Left lung (tissue), 14 donors: ENCODE measurements at places on chromosomes 4 and X. TPM values are rescaled to one million over a fixed set of nuclear protein-coding genes. Genes with fewer than 3 reads are reported as not detected.

Gene HSFX2
- total RNA-seq = 0.52 TPM

Gene SPATA18
- total RNA-seq = 23.7 TPM

Gene PLXNB3
- total RNA-seq = 3.0 TPM

Gene MGARP
- total RNA-seq = 0.21 TPM

Gene ETDB
- total RNA-seq = not detected

Gene PRRG1
- total RNA-seq = 8.6 TPM

Gene BTK
- 26.6 TPM for total RNA-seq

Gene CNKSR2
- 3.8 TPM for total RNA-seq

Gene CTAG1A
- total RNA-seq = not detected

Gene CSAG1
- total RNA-seq = not detected

Gene CSAG3
- total RNA-seq = not detected

Gene MEPE
- total RNA-seq = not detected

Gene TRAM1L1
- total RNA-seq = 0.81 TPM

Gene KCNIP4
- total RNA-seq = not detected

Gene NLGN4X
- 1.2 TPM for total RNA-seq

Gene NEIL3
- 2.7 TPM for total RNA-seq

Gene EREG
- total RNA-seq = 3.6 TPM

Gene HGFAC
- 0.32 TPM for total RNA-seq

DNA sequence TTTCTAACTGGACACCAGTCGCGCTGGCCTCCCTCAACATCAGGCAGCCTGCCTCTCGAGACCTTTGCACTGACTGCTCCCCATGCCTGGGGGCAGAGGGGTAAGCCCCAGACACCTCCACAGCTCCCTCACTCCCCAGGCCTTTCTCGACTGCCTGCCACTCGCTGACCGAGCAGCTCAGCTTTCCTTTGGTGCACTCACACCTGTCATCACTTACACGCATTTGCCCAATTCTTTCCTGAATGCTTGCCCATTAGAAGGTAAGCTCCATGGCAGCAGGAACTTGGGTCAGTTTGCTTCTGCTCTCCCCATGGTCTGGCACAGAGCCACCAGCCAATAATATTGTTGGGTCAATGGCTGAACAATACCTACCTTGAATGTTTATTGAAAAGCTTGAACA lies 32.2 kb upstream of the PROM1 start:
- no peak for DNase-seq

DNA sequence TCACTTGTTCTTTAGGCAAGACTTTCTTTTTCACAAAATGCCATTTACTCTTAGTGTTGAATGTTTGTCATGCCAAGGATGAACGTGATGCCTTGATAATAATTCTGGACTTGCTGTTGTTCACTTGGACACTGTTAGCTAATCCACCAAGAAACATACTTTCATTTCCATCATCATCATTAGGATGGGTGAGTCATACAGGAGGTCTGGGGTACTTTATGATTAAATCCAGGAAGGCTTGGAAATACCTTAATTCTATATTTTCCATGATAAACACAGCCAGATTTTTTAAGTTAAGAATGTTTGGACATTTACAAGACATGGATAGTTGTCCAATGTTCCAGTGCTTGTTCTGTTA lies 260.7 kb upstream of the GIMD1 start:
- no peak for DNase-seq

- no peak for DNase-seq
Measured at GRCh38 chr4:25590171-25590570, 65.5 kb upstream of the SLC34A2 start.

- DNase-seq = no peak
Measured at GRCh38 chrX:16125520-16126149, 2.3 kb downstream of the GRPR start.

DNA sequence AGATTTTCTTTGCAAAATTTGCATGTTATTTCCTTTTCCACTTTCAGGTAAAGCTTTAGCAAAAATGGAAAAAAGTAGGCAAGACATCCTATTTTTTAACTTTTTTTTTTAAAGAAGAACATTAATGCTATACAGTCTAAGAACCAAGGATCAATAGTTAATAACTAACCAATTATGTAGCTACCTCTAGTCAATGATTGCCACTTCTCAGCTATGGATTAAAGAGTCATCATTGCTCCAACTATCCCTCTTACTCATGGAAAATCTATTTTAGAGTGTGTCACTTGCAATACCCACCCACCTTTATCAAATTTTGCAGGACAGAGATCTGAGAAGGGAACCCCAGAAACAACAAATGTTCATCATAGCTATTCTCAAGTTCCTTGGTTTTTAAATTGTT lies 223.1 kb downstream of the ANK2 start:
- DNase-seq = no peak

DNA sequence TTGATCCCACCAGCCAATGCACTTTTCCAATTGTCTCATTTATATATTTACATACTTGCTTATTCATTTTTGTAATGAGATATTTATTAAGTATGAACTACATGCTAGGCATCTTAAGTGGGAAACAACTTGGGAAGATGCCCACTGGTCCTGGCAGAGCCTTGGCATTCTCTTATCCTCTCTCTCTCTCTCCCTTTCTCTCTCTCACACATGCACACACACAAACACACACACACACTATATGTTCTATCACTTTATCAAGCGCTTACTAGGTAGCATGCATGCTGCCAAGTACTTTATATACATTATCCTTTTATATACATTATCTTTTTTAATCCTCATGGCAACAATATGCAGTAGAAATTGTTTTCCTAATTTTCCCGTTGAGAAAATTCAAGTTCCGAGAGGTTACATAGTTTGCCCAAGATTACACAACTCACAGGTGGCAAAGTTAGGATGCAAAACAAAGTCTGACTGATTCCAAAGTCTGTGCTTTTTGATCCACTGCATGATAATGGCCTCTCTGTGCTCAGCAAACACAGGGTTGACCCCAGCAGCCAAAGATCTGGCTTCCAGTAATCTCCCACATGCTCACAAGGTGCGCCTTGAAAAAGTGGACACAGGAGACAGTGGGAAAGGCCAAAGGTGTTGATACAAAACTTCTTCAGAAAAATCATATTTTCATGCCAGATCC lies 173.1 kb upstream of the KLF3 start:
- DNase-seq = no peak

GRCh38 chr4:174173360-174173759 lies 110.1 kb downstream of the FBXO8 start:
- no peak for DNase-seq

DNA sequence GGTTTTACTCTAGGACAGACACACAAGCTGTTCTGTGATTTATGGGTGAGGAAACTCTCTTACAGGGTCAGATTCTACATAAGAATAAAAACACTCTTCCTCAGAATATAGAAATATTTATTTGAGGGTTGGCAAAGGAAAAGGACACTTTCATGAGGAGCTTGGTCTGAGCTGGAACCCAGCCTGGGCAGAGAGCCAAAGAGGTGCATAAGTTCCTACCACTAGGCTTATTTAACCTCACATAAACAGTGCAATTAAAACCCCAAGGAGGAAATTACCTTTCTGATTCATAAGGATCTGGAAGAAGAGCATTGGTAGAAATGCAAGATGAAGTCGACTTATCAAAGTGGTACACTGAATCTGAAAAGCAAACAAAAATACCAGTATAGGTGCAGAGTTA lies 32.9 kb downstream of the SETD7 start:
- DNase-seq = no peak

DNA sequence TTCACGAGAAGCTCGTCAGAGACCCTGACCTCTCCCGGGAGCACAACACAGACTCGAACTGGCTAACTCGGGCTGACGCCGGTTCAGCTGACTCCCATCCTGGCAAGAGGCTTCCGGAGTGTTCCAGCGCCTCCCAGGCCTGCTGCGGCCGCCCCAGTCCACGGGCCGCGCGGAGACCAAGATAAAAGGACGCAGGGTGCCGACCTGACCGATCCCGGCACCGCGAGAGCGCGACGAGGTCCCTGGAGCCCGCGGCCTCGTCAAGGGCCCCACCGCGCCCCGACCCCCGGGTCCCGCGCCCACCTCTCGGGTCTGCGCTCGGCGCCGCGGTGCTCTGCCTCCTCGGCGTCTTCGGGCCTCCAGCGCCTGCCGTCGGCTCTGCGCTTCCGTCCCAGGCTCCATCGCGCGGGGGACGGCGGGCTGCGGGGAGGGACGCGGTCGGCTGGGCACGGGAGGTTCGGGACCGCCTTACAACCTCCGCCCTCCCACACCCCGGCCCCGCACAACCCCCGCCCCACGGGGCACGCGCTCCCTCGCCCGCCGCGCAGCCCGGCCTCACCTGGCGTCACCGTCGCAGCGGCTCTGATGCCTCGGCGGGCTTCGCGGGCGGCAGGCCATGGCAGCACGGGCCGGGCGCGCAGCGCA lies 426 bp downstream of the SLBP start:
- peak; percentile 83 for DNase-seq

DNA sequence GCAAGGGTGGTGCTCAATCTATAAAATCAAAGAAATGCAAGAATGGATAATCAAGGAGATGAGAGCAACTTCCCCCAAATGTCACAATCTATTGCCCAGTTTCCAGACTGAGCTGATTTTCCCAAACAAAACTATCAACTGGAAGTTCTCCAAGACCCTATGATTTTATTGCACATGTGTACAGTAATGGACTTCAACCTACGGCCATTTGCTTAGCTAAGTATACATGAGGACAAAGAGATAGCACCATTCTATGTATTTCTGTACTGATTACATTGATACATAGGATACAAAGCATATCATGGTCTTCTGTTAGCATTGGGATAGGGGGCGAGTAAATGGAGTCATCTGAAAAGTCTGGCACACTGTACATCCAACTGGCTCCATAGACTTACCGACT lies 407.8 kb downstream of the GABRG1 start:
- no peak for DNase-seq

DNA sequence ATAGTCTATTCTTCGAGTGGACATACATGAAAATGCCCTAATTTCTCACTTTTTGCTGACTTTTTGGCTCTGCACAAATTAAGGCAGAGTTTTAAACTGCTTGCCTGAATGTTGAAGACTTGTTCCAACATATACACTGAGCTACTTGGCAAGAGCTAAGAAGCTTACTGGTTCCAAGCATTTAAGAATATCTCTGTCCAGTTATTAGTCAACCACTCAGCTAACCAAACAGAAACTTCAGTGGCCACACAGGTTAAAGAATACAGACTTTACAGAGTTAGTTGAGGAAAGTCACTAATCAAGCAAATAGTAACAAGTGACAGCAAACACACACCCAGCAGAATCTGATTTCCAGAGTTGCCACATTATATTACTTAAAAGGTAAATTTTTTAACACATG lies 35.5 kb downstream of the AMER1 start:
- no peak for DNase-seq

GRCh38 chr4:25234390-25235370 lies 847 bp downstream of the PI4K2B start:
- DNase-seq = peak; percentile 48

DNA sequence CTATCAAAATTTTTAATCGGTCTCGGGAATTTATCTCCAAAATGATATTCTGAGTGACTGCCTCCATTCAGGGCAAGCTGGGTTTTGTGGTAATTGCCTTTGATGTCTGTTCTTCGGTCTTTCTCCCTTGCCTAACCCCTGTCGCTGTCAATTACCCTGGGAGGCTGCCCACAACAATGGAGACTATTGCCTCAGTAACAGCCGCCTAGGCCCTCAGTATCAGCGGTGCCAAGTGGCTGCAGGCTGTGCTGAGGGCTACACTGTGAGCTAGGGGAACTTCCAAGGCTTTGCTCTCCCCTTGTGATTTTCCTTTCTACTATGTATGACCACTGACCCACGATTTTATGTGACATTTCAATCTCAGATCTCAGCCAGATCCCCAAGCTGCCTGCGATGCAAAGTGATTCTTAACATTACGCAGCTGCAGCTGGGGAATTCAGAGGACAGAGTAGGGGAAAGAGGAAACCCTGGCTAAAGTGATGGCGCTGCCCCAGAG lies 36.3 kb upstream of the REST start:
- peak; percentile 78 for DNase-seq

GRCh38 chr4:118810991-118811764 lies 24.7 kb downstream of the SEC24D start:
- no peak for DNase-seq

GRCh38 chrX:46376246-46376885 lies 168.9 kb downstream of the ZNF674 start:
- DNase-seq = no peak

GRCh38 chrX:115650916-115651315 lies 89.9 kb downstream of the PLS3 start:
- no peak for DNase-seq

DNA sequence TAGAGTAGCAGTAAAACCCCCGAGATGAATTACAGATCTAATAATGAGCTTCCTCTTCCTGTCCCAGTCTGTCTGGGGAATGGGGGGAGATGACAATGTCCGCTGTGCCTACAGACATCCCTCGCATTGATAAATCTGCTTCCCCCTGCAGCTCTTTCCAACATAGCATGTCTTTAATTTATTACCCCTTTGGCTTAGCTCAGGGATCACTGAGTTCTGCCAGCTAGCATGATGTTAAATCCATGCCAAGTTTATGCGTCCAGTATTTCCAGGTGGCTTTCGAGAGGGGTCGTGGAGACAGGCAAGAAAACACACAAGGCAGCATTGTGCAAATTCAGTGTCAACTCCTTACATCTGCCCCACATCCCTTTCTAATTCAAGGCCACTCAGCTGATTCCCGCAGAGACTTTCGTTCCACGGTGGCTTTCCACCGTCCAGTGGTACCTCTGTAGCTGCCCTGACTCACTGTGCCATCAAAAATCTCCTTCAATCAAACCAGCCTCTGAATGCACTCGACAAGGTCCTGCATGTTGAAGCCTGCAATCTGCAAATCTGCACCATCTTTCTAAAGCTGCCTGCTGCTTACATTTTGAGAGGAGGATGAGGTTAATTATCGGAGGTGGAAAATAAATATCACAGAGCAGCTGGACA lies 75.1 kb downstream of the MXRA5 start:
- no peak for DNase-seq
